ENCODE measurements at places on chromosomes 3 and 15. TPM values are rescaled to one million over a fixed set of nuclear protein-coding genes. Genes with fewer than 3 reads are reported as not detected.
A peak's percentile ranks its signal among the peaks of the same experiment; 100 is the strongest.

The GPR15 gene
- 150 TPM for polyA plus RNA-seq

The SENP8 gene
- polyA plus RNA-seq, result 4.2 TPM

The TRAK1 gene
- 9.8 TPM for polyA plus RNA-seq

The ATRIP gene
- polyA plus RNA-seq, result 9.5 TPM

DNA sequence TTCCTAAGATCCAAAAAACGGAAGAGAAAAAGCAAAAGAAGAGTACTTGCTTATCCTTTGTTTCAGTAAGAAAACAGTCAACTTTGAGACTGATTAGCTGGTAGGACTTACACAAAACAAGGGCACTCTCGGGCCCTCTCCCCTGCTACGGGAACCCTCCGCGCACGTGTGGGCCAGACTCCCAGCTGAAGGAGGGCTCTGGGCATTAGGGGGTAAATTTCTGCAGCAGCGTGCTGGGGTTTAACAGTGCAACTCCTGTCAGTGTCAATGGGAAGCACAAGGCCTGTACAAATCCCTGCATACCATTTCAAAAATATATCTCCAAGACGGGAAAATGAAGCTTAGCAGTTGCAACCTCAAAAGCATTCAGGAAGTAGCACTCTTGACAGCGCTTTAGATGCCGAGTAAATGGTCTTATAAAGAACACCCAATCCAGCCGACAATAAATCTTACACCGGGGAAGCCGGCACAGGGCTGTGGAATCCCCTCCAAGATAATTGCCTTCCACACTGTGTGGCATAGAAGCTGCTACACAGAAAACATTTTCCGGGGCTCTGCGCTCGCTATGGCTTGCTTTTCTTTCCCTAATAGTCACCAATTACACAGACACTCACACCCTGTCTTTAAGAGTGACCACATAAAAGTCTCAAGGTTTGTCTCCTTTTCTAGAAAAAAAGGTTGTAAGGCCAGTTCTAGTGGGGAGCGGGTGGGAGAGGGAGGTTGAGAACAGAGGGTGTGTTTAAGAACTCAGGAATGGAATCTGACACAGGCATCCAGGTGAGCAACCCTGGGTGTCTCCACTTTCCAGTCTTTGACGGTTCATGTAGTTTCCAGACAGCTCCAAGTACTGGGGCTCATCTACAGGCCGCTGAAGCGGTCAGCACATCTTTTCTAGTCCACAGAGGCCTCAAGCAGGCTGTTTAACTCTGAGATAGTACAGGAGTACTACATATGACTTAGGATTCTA is 512.7 kb downstream of the FOXP1 start:
- DNase-seq, result no peak
- H3K4me3 ChIP-seq, result no peak overlapping the region
- no peaks in the 10 kb centered on the region for H3K4me1 ChIP-seq
- no peak overlapping the region for H3K27ac ChIP-seq

DNA sequence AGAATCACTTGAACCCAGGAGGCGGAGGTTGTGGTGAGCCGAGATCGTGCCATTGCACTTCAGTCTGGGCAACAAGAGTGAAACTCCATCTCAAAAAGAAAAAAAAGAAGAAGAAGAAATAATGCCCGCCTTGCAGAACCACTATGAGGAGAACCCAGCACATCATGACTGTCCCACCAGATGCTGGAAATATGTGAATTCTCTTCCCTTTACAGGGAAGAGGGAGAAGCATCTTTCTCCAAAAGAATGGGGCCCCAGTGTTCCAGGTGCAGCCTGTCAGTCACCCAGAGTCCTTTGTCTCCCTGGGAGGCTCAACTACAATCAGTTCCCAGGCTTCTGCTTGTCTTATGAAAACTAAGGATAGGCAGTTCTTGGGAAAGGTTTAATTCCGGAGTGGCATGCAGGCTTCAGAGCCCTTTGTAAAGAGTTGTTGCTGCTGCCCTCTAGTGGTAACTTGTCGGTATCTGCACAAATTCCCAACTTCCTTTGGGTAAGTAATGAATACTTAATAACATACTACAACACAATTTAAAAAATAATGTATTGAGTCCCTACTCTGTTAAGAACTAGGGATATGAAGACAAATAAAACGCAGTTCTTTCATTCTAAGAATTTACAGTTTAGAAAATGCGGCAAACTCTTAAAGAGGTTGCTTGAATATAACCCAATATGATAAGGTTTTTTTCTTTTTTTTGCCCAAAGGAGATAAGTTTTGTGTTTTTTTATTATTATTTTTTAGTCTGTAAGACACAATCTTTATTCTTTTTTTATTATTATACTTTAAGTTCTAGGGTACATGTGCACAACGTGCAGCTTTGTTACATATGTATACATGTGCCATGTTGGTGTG is 18.6 kb upstream of the TICRR start:
- no peaks in the 10 kb centered on the region for H3K27me3 ChIP-seq
- no peak overlapping the region for H3K27ac ChIP-seq
- no peak overlapping the region for H3K4me3 ChIP-seq
- DNase-seq, result no peak
- no peaks in the 10 kb centered on the region for H3K36me3 ChIP-seq
- H3K4me1 ChIP-seq, result peaks cover 4% of the 10 kb centered on the region

DNA sequence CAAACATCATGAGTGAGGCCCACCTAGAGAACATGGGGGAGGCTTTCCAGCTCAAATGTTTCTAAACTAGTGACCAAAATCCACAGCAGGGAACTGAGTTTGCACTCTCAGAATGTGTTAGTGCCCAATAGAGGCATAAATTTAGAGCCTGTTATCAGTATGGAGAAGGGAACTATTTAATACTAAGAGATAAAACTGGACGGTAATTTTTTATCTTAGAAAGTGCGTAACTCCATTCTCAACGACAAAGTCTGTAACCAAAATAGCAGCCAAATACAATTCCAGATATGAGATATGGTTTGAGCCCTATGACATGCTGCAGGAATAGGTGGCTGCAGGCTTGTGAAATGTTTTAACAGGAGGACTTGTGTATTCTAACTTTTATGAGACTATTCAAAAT is 3.5 kb downstream of the B3GALNT1 start:
- H3K27ac ChIP-seq, result no peak overlapping the region
- H3K36me3 ChIP-seq, result no peaks in the 10 kb centered on the region
- H3K27me3 ChIP-seq, result no peaks in the 10 kb centered on the region
- DNase-seq, result no peak
- no peaks in the 10 kb centered on the region for H3K4me1 ChIP-seq

- peaks cover 2% of the 10 kb centered on the region for H3K27me3 ChIP-seq
- no peaks in the 10 kb centered on the region for H3K36me3 ChIP-seq
- no peaks in the 10 kb centered on the region for H3K4me1 ChIP-seq
- no peak for DNase-seq
Measured at GRCh38 chr3:49873623-49874022, 3.9 kb upstream of the CAMKV start.

- no peak for DNase-seq
- H3K27me3 ChIP-seq, result no peaks in the 10 kb centered on the region
- no peaks in the 10 kb centered on the region for H3K36me3 ChIP-seq
- no peaks in the 10 kb centered on the region for H3K4me1 ChIP-seq
Measured at GRCh38 chr15:82317091-82317489, 32.2 kb downstream of the GOLGA6L10 start.

DNA sequence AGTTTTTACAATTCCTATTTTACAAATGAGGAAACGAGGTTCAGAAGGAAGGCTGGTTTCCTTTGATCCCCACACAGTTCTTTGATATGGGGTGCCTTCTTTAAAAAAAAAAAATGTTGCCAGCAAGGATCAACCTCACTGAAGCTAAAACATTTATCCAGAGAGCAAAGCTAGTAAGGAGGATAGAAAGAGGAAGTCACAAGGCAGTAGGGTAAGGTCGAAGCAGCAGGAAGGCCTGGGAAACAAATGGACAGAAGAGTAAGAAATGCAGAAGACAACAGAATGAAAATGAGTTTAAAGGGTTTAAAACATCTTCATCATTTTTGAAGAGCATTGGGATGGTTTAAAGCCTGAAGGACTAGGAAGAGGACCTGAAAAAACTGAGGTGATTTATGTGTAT is 30.6 kb upstream of the CP start:
- H3K36me3 ChIP-seq, result no peaks in the 10 kb centered on the region
- H3K27ac ChIP-seq, result no peak overlapping the region
- no peak overlapping the region for H3K4me3 ChIP-seq

GRCh38 chr3:149473357-149474249 is 894 bp upstream of the TM4SF4 start:
- H3K4me1 ChIP-seq, result peaks cover 6% of the 10 kb centered on the region
- H3K36me3 ChIP-seq, result no peaks in the 10 kb centered on the region
- no peak overlapping the region for H3K27ac ChIP-seq
- no peak overlapping the region for H3K4me3 ChIP-seq

GRCh38 chr3:49401766-49402165 is 10.0 kb downstream of the RHOA start:
- DNase-seq, result no peak
- no peaks in the 10 kb centered on the region for H3K27me3 ChIP-seq
- H3K36me3 ChIP-seq, result peaks cover 6% of the 10 kb centered on the region
- H3K27ac ChIP-seq, result no peak overlapping the region
- H3K4me3 ChIP-seq, result no peak overlapping the region

DNA sequence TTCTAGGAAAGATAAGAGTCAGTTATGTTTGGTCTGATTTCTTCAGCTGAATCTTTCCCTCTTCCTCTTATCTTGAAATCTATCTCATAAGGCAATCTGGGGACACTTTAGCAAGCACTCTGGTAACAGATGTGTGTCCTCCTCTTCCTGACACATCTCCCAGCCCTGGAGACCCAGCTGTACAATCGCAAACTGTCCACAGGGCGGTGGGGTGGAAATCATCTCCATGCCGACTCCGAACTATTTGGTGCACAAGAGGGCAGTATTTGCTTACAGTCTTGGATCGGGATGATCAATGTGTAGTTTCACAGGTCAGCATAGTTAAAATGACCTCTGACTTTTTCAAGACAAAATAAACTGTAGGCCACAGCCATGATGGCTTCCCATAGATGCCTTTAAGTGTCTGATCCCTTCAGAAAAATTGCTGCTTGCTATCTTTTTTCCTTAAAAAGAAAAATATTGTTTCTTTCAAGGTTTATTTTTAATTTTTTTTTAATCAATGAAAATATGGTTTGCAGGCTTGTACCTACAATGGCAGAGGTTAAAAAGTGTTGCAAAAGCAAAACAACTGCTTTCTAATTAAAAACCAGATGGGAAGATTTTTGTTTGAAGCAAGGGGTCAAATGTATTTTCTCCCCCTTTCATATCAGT is 17.7 kb downstream of the EEFSEC start:
- no peaks in the 10 kb centered on the region for H3K36me3 ChIP-seq
- DNase-seq, result no peak
- H3K4me1 ChIP-seq, result no peaks in the 10 kb centered on the region
- no peak overlapping the region for H3K4me3 ChIP-seq
- no peaks in the 10 kb centered on the region for H3K27me3 ChIP-seq

GRCh38 chr3:101941318-101942040 is 92.2 kb downstream of the NFKBIZ start:
- no peak for DNase-seq
- H3K4me3 ChIP-seq, result no peak overlapping the region
- no peaks in the 10 kb centered on the region for H3K27me3 ChIP-seq
- peaks cover 54% of the 10 kb centered on the region for H3K4me1 ChIP-seq
- peak overlapping the region; percentile 23 for H3K27ac ChIP-seq

DNA sequence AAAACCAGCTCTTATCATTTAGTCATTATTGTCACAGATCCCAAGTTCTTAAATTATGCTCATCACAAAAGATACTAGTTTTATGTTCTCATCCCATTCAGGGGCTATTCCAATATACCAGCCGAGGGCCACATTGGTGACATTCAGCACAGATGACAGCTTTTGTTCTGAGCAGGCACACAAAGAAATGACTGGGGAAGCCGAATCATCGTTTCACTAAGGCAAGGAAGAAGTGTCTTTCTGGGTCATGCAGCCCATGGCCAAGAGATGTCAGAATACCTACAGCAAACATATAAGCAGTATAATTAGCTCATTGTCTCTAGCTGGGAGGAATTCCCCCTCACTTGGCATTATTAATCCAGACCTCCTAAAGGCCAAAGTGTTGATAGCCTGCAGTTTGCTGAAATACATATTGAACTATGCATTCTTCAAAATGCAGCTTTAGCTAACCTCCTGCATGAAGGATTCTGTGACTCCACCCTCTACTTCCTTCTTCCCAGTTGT is 100.2 kb downstream of the CNTN4 start:
- H3K4me3 ChIP-seq, result no peak overlapping the region
- H3K4me1 ChIP-seq, result no peaks in the 10 kb centered on the region
- no peak overlapping the region for H3K27ac ChIP-seq
- DNase-seq, result no peak
- H3K27me3 ChIP-seq, result no peaks in the 10 kb centered on the region

DNA sequence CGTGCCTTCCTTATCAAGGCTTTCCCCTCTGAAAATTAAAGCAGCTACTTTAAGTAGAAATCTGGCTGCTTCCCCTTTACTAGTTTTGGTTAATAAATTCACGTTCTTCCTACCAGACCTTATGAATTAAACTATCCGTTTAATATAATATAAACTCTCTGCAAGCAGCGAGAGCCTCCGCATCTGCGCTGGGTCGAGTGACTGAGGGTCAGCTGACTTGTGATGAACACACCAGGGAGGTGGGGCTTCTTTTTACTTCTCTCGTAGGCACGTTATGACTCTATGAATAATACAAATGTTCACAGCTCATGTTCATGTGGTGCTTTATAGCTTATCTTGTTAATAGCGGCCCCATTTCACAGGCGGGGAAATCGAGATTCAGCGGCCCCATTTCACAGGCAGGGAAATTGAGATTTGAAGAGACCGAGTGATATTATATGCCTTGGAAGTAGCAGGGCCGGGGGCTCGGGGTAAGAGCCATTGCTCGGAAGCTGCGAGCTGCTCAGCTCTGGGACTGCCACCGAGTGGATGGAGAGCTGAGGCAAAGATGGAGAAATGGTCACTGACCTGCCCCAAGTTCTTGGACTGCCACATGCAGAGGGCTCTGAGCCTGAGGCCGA is 8.3 kb downstream of the MUC4 start:
- no peak overlapping the region for H3K27ac ChIP-seq
- DNase-seq, result no peak
- H3K4me3 ChIP-seq, result no peak overlapping the region
- H3K27me3 ChIP-seq, result no peaks in the 10 kb centered on the region
- H3K36me3 ChIP-seq, result no peaks in the 10 kb centered on the region
- H3K4me1 ChIP-seq, result no peaks in the 10 kb centered on the region

GRCh38 chr15:88986949-88987590 is 73.9 kb upstream of the MFGE8 start:
- no peak overlapping the region for H3K4me3 ChIP-seq
- H3K36me3 ChIP-seq, result no peaks in the 10 kb centered on the region
- H3K27ac ChIP-seq, result no peak overlapping the region
- H3K4me1 ChIP-seq, result peaks cover 13% of the 10 kb centered on the region
- DNase-seq, result no peak
- no peaks in the 10 kb centered on the region for H3K27me3 ChIP-seq

DNA sequence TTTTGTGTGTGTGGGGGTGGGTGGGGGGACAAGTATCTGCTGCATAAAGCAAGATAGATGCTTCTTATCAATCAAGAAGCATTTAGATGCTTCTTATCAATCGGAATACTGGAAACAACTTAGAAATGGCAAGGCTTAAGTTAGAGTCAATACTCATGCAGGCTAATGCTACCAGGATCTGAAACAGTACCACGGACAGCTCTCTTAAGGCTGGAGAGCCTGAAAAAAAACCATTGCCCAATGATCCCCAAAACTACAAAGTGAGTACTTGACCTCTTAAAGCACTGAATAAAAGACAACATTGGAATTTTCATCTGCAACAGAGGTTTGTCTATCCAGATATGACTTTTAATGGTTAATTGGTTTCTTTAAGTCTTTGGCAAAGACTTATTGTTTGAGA is 262.3 kb downstream of the GAP43 start:
- H3K4me1 ChIP-seq, result no peaks in the 10 kb centered on the region
- no peak for DNase-seq
- H3K27me3 ChIP-seq, result no peaks in the 10 kb centered on the region

- no peaks in the 10 kb centered on the region for H3K27me3 ChIP-seq
- DNase-seq, result no peak
- no peak overlapping the region for H3K4me3 ChIP-seq
- no peak overlapping the region for H3K27ac ChIP-seq
Measured at GRCh38 chr3:137343283-137343682, 385.5 kb downstream of the IL20RB start.

Data from GM12878 (cell line).